ENCODE measurements at places on chromosomes 12 and 14.

DNA sequence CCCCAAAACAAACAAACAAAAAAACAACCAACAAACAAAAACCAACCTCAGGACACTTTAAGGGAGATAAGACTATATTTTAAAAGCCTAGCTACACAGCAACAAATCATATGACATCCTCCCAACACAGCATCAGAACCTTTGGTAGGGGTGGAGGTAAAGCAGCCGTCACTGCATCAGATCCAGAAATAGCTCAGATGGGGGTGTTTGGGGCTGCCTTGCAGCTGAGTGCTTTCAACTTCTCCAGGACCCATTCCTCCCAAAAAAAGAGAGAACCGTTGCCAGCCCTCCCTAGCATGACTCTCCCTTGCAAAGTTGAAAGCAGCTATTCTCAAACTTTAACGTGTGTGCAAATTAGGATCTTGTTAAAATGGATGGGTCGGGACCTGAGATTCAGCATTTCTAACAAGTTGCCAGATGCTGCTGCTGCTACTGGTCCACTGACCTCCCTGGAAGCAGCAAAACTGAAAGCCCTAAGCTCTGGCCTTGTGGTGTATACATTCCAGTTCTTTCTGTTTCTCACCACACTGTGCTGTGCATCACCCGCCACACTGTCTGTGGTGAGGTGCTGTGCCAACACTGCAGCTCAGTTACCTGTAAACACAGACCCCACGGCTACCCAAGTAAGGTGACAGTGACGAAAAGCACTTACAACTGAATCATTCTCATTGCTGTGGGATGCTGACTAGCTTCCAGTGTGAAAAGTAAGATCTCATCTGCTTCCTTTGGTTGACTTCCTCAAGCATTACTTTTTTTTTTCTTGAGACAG lies 54.0 kb downstream of the SLC38A1 start:
- no peak for DNase-seq

DNA sequence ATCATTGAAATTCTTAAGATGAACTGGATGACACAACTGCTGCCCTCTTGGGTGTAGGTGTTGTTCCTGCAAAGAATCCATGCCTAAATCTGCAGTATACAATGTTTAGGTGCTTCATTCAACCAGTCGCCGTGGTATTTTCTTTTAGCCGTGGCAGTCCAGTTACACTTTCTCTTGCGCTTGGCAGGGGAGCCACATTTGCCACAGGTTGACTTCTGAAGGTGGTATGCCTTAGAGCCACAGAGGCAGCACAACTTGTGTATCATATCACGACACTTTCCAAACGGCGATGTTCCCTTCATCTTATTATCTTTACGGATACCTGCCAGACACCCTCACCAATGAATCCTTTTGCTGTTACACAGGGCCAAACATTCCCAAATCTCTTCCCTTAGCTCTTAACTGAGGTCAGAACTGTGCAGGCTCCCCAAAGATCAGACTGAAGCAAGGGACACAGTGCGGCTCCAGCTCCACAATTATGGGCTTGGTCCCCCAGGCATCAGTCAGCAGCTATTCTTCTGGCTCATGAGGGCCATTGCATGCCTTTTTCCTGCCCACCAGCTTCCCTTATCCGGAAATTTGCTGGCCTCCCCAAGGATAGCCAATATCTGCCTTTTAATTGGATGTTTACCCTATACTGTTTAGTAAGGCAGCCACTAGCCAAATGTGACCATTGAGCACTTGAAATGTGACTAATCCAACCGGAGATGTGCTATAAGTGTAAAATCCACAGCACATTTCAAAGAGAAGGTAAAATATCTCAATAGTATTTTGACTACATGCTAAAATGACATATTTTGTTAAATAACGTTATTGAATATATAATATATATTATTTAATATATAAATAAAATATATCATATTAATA lies 50.7 kb downstream of the SENP1 start:
- DNase-seq, result no peak

DNA sequence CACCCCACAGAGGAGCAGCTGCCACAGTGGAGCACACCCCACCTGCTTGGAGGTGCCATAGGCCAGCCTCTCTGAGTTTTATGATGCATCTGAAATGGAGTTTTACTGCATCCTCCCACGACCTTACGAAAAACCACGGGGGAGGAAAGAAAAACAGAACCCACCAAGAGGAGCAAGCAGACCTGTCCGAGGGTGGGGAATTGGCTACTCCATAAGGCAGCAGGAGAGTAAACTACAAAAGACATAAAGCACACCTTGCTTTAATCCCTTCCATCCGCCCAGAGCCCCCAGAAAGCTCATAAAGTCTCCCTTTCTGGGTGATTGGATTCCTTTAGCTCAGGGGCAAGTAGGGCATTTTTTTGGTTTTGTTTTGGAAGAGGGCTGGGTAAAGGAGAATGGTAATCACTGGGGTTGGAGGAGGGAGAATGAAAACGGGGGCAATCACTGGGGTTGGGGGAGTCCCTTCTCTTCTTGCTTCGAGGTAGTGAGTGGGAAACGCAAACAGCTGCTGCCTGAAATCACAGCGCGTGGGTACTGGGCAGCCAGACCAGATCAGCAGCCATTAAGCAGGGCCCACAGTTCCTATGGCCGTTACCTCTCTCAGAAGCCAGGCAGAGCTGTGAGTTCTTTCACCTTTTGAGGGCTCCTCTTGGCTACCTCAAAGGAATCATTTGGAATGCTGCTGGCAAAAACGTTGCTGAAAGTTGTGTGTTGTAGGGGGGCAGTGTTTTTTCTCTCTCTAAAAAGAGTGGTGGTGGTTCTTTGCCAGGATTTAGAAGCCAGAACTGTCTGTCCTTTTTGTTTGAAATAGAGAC lies 433.6 kb downstream of the ZFP36L1 start:
- no peak for DNase-seq

DNA sequence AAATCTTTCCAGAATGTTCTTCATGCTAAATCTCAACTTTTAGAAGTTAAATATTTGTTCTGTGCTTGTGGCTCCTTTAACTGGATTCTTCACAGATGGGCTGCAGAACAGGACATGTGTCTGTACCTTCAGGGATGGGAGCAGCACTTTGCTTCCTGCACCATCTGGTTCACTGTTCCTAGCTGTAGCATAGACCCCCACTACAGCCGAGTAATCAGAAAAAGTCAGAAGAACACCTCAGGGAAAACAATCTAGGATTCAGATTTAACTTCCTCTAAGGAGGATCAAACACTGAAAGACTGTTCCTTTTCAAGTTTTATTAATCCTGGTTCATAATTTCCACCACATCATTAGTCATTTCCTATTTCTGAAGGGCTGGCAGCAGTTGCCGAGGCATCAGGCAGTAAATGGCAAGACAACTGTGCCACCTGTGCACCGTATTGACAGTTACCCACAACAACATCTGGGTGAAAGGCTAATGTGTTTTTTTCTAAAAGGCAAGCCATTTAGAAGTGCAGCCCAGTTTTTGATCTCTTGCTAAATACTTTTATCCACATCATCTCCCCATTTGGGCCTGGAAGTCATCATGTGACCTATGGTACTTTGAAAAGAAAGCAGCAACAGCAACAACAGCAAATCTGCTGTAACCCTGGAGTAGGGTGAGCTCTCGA lies 212.8 kb upstream of the BMP4 start:
- no peak for DNase-seq

GRCh38 chr14:89485264-89485663 lies 68.2 kb upstream of the FOXN3 start:
- DNase-seq, result no peak

Data from A549 (cell line).